ENCODE measurements at places on chromosomes 7 and 10.

- DNase-seq: no peak
Observed at GRCh38 chr10:70866424-70866823, 21.9 kb downstream of the PCBD1 start.

GRCh38 chr10:103067484-103067883 is 125.6 kb downstream of the NT5C2 start:
- DNase-seq: no peak

DNA sequence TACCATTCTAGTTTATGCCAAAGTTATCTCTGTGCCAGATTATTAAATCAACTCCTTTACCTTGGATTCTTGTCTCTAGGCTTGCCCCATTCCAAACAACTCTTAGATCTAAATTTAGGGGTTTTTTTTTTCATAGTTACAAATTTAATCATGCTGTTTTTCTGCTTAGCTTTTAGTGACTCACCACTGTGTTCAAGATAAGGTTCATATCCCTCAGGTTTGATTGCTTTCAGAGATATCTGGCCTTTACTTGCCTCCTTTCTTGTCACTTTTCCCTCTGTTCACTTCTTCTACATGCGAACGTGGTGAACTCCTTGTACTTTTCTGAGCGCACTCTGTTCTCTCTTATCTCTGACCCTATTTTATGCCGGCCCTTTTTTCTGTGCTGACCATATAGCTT is 78.2 kb downstream of the VPS50 start:
- DNase-seq: no peak

GRCh38 chr7:39605087-39605486 is 18.3 kb upstream of the RALA start:
- DNase-seq: no peak

DNA sequence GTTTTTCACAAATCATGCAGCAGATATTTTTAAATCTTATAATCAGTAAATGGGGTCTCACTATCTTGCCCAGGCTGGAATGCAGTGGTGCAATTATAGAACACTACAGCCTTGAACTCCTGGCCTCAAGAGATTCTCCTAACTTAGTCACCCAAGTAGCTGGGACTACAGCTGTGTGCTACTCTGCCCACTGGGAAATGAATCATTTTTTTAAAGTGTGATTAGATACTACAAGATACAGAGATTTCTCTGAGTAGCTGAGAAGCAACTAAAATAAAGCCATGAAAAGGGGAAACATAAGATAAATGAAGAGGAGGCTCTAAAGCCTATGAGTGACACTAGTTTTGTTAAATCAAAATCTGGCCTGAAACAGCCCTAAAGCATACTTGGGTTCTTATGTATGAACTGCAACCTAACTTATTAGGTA is 119.7 kb downstream of the JMJD1C start:
- DNase-seq: no peak

GRCh38 chr10:58672845-58673244 is 160.2 kb downstream of the BICC1 start:
- no peak for DNase-seq

DNA sequence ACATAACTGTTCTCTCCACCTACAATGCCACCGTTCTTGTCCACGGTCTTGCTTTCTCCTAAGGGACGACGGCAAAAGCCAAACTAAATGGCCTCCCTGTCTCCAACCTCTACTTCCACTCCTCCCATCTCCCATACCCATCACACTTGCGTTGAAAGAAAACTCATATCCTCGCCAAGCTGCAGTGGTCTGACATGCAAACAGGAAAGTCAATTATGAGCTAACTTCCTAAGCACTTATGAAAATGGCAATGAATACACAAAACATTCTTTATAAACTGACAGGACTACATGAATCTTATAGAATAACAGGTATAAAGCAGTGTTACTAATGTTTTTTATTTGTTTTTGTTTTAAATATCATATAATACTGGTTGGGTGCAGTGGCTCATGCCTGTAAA is 46.4 kb downstream of the TYW1B start:
- DNase-seq: no peak

DNA sequence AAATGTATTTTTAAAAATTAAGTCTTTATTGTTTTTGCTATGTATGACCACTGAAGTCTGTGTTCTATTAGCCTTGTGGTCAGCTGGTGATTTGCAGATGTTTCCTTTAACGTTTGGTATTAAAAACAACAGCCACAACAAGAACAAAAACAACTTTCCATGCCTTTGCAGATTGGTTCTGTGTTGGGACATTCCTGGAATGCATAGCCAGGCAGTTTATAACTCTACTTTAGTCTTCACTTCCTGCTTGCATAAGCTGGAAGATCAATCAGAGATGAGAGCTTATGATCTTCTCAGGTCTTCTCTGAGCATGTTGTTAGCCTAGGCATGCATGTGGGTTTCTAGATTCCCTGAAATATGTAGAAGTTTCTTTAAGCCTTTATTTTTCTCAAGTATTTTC is 58.9 kb upstream of the SEMA3C start:
- no peak for DNase-seq

GRCh38 chr10:133058331-133059092 is 29.2 kb upstream of the ADGRA1 start:
- no peak for DNase-seq

DNA sequence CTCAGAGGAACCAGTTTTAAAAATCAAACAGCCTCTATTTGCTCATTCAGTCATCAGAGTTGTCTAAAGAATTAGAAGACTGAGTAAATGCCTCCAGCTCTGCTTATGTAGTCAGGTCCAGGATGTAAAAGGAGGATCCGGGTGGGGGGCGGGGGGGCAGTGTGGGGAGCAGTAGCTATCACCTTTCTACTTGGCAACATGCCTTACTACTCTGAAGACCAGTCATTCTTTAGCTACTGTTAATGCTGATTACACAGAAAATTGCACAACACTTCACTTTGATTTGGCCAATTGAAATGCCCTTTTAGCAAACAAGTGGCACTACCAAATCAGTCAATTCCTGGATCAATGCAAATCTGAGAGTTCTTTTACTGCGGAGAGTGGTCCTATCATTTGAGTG is 164.2 kb downstream of the NXPH1 start:
- DNase-seq: peak; percentile 42

GRCh38 chr7:141103847-141104429 is 30.1 kb downstream of the TMEM178B start:
- no peak for DNase-seq

DNA sequence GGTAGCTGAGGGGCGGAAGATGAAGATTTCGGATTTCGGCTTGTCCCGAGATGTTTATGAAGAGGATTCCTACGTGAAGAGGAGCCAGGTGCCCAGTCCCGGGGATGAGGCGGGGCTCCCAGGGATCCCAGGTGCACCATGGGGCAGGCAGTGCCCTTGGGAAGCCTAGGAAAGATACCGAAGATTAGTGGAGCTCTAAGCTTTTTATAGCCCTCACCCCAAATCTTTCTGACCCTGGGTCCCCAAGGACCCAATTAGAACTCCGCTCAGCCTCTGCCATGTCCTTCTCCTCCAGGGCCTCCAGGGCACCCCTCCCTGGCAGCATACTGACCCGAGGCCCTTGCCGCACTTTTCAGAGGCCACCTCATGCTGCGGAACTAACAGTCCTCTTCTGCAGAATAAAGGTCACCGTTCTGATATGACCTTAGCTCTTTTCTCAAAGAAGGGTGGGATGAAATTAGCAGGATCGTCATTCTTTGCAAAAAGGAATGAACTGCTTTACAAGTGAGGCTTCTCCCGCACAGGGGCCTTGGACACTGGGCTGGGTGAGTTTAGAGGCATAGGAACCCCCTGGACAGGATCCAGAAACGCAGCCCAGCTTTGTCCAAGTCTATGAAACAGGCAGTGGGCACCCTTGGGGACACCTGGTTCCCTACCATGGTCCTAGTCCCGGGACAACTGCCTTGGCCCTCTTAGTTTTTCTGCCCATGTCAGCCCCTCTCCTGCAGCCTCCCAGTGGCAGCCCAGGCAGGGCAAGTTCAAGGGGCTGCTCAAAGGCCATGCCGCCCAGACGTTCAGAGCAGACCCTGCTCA is 17.9 kb upstream of the CSGALNACT2 start:
- no peak for DNase-seq

DNA sequence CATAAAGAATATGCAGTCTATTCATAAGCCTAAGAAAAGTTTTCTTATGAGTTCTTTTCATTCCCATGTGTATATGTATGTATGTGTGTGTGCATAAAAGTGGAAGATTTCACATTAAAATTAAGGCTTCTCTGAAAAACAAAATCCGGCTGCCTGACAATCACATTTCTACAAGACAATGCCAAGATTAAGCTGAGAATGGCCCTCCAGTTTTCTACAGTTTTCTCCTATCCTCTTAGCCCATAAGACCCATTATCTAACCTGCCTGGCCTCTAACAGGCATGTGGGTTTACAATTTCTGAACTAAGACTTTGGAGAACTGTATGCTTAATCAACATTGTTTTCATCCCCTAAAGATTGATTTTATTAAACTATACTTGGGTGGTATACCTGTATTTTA is 446.0 kb upstream of the SEMA3A start:
- no peak for DNase-seq

- peak; percentile 82 for DNase-seq
Observed at GRCh38 chr7:73770002-73770859, at the start of gene CLDN3. TSS of gene CLDN3 (minus strand) at chr7:73770270. CDS start at chr7:73770049, 221 bp downstream.

DNA sequence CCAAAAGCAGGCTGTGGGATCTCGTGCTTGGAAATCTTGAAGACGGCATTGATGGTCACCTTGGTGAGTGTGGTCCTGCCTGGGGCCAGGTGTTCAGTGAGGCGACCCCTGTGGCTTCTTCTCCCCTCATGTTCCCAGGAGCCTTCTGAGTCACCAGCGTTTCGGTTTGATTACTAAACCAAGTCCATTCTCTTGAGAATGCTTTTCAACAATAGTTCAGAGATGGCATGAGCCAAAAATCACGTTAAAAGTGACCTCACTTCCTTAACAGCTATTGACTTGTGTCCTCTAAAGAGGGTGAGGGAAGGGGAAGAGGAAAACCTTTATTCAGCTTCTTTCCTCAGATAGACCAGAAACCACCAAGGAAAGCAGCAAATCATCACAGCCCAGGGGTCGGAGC is 315.2 kb downstream of the GATA3 start:
- no peak for DNase-seq

DNA sequence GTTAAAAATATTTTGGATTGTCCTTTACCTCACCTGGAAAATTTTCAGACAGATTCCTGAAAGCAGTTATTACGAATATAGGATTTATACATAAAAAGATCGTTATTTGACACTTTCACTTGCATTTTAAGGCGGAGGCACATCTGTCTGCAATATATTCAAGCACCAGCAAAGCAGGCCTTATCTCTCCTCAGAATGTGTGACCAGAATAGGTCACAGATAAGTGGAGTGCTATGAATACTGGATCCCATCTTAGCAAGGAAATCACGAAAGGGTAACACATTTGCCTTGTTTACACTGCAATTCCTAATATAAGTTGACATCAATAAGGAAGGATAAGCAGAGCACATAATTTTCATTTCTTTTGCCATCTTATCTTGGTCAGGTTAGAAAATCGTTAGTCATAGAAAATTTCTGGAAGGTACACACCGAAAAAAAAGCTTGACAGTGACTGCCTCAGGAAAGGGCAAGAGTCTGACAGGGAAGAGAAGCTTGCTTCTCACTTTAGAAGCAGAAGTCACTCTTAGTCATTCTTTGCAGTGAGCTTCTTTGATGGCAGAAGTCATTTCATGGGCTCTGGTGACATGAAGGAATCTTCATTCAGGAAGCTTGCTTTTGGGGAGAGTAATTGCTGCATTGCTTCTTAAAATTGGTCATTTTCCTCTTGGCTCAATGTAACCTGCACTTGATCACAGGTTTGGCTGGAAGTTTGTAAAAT is 98.1 kb upstream of the STK17A start:
- DNase-seq: no peak

- DNase-seq: no peak
Observed at GRCh38 chr10:70053218-70053840, 683 bp downstream of the MACROH2A2 start.

DNA sequence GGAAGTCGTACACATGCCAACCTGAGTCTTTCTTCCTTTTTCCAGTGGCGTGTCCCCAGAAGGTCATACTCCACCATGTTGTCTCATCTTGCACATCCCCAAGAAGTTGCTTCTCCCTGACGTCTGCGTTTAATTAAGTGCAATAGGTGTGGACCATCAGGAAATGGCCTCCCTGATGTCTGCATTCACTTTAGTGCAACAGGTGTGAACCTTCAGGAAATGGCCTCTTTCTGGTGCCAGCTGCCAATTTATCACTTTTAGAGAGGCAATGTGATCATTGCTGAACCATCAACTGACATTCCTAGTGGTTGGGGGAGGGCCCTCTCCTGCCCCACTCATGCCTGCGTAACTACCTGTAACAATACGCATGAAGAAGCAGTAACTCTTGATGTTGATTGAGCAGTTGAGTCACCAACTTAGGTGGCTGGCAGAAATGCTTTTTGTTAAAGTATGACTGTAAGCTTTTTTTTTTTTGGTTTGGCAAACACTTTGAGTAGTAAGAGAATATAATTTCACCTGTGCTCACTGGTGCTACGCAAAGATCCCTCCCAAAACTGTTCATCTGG is 25.8 kb downstream of the SCIN start:
- no peak for DNase-seq

GRCh38 chr10:36391405-36391804 is 734.0 kb upstream of the ANKRD30A start:
- no peak for DNase-seq

DNA sequence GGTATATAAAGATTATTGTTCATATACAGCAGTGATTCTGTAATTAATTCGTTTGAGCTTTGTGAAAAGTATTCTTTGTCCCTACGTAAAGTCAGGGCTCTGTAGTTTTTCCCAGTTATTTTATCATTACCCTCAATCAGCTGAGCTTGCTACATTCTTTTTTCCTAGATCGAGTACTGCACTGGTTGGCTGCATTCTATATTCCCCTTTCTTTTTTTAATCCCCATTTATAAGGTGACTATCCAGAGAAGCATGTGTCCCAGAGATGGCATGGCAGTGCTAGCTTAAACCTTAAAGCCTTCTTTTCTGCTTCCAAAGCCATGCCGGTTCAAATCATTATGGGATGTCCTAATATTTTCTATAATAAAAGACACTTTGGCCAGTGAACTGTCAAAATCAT is 230.1 kb upstream of the CELF2 start:
- no peak for DNase-seq

DNA sequence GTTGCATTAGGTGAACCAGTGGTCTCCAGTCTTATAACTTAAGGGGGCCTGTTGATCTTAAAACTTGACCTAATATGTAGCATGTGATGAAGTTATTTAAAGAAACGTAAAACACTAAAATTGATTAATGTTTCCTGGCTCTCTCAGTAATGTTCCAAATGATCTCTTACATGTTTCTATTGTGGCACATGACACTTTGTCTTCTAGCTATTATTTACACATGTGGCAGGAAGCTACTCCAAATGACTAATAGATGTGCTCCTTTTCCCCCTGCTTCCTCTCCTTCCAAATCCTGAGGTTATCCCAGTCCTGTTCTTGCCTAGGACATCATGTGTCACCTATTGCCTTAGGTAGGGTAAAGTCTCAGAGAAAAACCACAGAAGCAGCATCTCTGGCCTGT is 89.4 kb downstream of the FAS start:
- no peak for DNase-seq

DNA sequence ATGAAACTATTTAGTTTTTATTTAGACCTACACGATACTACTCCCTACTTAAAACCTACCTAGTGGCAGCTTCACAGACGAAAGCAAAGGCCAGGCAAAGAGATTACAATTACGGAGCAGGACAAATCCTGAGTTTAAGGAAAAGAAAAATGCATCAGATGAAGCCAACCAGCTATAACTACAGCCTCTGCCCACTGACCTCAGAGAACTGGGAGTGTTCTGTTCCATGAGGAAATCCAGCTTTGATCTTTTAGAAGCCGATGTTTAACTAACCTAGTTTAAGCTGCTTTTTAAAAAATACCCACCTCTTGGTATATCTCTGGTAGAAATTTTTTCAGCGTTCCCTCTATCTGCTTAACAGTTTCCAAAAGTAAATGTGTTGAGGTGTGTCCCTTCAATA is 3.0 kb upstream of the UPF2 start:
- DNase-seq: no peak

All from SHP77 treated with DMSO at 0.1 percent for 48 hours (cell line).